Hematopoietic multipotent progenitor cell treated with erythropoietin and hydrocortisone succinate and interleukin-3 and kit ligand, for 17 days (in vitro differentiated cells): ENCODE measurements at places on chromosomes 11 and 22.

DNA sequence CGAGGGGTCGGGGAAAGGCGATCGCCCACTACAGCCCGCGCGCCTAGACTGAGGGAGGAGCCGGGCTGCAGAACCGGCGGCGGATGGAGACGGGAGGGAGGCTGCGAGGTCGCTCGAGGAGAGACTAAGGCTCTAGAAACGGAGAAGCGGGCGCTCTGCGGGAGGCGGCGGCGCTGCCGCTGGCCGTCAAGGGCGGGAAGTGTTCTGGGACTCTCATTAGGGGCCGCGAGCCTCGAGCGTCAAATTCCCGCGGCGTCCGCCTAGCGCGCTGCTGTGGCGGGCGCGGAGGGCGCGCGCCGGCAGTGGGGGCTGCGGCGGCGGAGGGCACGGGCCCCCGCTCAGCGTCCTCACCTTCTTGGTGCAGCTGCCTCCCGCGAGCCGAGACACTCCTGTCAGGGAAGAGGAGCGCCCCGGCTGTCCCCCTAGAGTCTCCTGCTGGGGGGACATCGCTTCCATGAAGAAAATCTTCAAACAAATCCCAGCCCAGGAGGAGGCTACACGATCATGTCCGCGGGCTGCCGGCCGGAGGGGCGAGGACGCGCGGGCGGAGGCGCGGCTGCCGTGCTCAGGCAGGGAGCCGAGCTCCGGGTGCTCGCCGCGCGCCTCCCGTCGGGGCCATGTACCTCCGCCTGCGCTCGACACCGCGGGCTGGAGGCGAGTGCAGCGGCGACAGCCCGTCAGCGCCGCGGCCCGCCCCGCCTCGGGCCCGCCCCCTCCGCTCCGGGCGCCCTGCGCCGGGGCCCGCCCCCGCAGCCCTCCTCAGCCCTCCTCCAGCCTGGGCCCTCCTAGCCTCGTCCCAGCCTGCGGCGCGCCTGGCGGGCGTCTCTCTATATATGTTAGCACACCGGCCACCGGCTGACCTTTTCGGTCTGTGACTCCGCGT, at the start of gene ARHGAP20:
TSS of gene ARHGAP20 (minus strand) at position 662 of the 883 bp plus-strand sequence. CDS start at position 456, 206 bp downstream.
- DNase-seq, result no peak

GRCh38 chr22:20403779-20404140, 9.8 kb downstream of the ZNF74 start:
- no peak for DNase-seq

GRCh38 chr11:61173456-61173855, 12.2 kb upstream of the VPS37C start:
- DNase-seq, result no peak

DNA sequence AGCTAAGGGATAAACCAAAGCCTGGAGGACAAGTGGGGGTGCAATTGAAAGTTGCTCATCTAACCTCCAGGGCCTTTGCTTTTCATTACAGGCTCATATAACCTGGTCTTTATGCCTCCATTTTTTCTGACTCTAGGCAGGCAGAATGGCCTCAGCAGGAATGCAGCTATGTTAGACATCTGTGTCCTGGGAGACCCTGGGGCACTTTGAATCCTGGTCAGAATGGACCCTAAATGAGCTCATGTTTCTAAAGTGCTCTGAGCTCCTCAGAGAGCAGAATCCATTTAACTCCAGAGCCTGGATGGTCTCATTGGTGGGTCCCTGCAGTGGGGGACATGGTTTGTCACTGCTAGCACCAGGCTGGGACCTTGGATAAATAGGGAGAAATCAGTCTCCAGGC, 177.3 kb downstream of the KIRREL3 start:
- no peak for DNase-seq

DNA sequence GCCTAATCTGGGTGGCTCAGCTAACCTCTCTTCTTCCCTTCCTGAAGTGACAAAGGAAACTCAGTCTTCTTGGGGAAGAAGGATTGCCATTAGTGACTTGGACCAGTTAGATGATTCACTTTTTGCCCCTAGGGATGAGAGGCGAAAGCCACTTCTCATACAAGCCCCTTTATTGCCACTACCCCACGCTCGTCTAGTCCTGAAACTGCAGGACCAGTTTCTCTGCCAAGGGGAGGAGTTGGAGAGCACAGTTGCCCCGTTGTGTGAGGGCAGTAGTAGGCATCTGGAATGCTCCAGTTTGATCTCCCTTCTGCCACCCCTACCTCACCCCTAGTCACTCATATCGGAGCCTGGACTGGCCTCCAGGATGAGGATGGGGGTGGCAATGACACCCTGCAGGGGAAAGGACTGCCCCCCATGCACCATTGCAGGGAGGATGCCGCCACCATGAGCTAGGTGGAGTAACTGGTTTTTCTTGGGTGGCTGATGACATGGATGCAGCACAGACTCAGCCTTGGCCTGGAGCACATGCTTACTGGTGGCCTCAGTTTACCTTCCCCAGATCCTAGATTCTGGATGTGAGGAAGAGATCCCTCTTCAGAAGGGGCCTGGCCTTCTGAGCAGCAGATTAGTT, 14.2 kb upstream of the UVRAG start:
- no peak for DNase-seq

DNA sequence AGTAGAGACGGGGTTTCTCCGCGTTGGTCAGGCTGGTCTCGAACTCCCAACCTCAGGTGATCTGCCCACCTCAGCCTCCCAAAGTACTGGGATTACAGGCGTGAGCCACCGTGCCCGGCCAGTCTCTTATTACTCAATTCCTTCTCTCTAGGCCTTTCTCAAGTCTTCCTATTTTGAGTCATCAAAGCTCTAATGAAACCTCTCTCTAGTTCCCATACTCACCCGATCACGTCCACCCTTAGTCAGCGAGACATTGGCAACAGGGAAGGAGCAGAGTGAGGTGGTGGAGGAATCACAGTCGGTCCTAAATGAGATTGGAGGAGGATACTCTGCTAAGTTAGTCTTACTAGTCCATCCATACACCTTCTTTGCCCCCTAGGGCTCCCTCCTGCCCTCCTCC, 5.0 kb downstream of the BSCL2 start:
- no peak for DNase-seq

DNA sequence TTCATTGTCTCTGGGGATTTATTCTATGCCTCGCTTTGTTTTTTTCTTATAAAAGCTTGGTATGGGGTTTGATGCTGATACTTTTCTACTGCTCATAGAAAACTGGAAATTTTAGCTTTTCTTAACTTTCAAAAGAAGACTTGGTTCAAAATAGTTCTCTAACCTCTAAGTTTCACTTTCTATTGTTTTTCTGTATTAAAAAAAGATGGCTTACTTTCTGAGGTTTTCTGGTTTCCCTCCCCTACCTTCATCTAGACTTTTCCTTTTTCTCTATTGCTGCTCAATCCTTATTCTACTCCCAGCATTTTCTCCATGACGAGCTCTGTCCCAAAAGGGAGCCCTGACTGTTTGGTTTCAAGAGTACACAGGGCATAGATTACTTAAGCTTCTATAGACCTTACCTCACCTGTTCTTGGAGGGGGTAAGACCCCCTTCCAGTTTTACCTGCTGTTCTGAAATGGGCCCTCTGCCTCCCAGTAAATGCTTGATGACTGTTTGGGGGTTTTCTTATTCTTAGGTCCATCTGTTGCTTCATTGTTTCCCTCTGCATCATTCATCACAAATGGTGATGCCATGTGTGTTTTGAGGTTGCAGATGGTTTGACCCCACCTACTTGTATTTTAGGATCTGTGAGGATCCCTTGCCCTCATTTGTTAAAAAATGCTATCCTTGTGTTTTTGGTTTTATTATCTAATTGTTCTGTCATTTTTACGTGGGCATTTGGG, 29.5 kb downstream of the DNHD1 start:
- no peak for DNase-seq

DNA sequence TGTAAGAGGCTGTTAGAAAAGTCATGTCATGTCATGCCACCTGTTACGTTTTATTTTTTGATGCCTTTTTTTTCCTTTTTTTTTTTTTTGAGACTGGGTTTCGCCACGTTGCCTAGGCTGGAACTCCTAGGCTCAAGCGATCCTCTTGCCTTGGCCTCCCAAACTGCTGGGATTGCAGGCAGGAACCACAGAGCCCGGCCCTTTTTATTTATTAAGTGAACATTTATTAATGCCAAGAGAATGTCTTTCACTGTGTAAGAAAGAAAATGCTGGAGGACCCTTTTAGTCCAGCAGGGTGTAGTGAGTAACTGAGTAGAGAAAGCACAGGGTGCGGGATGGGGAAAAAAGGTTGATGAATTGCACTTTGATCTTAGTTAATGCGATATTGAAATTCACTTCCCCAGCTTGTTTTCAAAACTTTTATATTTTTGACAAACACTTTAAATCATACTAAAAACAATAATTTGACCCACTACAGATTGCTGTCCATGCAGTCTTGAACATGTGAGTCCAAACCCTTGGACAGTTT, 2.3 kb upstream of the XBP1 start:
- no peak for DNase-seq

- no peak for DNase-seq
Observed at GRCh38 chr11:57501953-57502352, 13.5 kb downstream of the SLC43A1 start.

- no peak for DNase-seq
Observed at GRCh38 chr11:96045622-96046456, 121.9 kb upstream of the MTMR2 start.

DNA sequence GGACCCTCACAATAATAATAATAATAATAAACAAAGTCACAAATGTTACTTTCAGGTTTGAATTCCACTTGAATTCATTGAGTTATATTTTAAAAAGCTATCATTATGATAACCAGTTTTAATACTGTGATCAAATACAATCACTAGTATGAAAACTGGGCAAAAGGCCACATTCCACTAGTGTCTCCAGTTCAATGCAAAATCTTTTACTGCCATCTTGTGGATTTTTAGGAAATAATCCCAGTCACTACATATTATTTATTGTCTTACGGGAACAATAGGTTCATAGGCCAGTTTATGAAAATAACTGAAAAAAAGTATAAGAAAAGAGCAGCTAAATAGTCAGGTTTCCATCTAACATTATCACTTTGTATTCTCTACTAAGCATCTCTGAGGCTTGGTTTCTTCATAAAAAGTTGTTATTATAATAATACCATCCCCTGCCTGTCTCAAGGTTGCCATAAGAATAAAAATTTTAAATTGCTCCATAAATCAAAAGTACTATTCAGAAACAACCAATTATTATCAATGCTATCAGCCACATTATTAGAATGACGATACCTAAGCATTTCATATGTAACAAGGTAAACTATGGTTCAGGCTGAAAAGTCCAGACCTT, 533.9 kb upstream of the CCDC90B start:
- peak; percentile 11 for DNase-seq

GRCh38 chr11:2797121-2797711, 88.4 kb downstream of the CDKN1C start:
- DNase-seq, result no peak

- no peak for DNase-seq
Observed at GRCh38 chr11:26134481-26135355, 197.2 kb upstream of the ANO3 start.

DNA sequence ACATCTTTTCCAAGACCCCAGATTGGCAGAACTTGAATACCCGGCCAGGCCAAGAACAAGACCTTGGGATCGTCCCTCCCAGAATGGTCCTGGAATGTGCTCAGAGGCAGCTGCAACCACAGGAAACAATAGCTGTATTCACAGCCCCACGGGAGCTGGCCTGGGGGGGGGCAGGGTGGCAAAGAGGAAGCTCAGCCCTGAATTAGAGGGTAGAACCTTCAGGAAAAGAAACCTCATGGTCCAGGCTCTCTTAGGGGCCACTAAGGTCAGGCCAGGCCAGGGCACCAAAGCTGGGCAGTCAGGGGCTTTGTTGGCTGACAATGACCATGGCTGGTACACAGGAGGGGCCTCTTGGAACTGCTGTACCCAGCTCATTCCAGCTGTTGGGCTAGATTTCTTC, 17.3 kb downstream of the RPL27A start:
- DNase-seq, result no peak

DNA sequence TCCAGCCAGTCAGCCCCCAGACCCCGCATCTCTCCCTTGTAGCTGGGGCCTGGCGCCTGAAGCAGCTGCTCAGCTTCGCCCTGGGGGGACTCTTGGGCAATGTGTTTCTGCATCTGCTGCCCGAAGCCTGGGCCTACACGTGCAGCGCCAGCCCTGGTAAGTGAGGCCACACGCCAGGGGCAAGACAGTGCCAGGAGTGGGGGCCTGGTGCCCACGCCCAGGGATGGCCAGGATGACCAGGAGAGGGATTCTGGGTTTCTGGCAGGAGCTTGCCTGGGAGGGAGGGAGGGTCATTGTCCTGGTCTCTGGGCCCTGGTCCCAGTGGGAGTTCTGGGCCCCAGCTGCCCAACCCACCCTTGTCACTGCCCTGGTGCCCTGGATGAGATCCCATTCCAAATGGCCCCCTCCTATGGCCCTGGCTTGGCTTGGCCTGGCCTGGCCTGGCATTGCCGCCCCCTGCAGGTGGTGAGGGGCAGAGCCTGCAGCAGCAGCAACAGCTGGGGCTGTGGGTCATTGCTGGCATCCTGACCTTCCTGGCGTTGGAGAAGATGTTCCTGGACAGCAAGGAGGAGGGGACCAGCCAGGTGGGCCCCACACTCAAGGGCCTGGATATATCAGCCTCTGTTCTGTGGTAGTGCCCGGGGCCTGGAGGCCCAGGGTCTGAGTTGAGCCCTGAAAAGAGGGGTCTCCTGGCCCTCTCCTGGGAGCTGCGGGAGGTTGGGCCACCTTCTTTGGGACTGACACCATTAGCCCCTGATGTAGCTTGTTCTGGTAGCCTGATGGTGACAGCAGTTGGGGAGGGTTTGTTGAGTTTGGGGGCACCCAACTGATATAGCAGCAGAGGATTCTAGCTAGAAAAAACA, 3.7 kb downstream of the SLC39A13 start:
- peak; percentile 50 for DNase-seq

DNA sequence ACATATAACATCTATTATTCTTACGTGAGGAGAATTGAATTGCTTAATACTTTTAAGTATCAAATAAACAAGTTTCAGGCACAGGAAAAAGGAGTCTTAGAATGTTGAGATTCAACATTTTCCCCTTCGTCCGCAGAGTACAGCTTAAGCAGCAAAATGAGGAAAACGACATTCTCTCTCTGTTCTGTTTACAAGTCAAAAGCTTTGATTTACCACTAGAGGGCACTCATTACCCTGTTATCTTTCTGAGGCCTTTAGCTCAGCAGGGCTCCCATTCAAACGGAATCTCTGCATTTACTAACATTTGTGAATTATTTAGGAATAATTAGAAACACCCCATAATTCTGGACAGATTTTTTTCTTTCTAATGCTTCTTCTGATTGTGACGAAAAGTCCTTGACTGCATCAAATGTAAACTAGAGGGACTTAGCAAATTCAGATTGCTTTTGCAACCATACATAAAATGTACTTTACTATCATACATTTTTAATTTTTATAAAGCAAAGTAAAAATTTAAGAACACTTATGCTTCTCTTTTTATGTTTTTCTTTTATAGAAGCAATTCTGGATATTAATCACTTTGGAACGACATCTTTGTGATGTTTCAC, 75.0 kb downstream of the JRKL start:
- peak; percentile 37 for DNase-seq
